ENCODE measurements at places on chromosomes 7 and 10.

DNA sequence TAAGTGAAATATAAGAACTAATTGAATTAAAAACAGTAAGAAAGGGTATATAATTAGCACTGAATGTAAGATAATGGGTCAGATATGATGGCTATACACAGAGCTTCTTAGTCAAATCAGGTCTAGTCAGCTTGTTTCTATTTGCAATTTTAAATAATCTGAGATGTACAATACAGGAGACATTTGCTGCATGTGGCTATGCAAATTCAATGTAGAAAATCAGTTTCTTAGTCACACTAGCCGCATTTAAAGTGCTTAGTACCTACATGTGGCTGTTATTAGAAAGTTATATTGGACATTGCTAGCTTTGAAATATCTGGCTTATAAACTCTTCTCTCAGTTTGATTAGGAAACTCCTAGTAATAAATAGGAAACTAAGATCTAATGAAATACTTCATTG lies 25.3 kb downstream of the CCDC7 start:
- no peak for DNase-seq

DNA sequence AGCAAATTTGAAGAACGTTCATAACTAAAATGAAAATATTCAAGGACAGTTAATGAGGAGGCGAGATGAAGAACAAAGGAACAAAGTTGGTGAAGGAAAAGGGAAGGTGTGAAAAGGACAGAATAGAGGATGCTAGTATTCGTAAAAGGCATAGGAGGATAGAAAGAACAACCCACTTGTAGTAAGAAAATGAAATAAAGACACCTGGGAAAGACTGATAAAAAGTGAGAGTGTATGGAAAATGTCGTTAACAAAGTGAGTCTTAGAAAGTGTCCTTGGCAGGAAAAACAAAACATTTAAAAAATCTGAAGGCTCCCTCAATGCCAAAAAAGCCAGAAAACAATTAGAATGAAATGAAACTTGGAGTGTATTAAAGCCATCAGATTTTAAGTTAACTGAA lies 29.6 kb upstream of the ZC3HAV1 start:
- no peak for DNase-seq

DNA sequence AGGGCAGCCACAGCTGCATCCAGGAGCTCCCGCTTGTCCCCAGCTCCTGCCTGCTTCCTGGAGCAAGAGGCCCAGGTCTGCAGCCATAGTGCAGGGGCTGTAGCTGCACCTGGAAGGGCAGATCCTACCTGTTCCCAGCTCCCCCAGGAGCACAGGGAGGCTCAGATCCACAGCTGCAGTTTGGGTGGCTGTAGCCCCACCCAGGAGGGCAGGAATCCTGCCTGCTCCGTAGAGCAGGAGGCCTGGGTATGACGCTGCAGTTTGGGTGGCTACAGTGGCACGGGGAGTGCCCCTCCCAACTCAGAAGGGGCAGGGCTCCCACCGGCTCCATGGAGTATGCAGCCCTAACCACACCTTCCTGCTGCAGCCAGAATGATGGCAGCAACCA lies 26.7 kb upstream of the CDCA7L start:
- no peak for DNase-seq

- DNase-seq = peak; percentile 76
Observed at GRCh38 chr7:134459981-134460380, 1.1 kb upstream of the AKR1B1 start.

- peak; percentile 23 for DNase-seq
Observed at GRCh38 chr7:107364787-107365186, 105.1 kb upstream of the GPR22 start.

DNA sequence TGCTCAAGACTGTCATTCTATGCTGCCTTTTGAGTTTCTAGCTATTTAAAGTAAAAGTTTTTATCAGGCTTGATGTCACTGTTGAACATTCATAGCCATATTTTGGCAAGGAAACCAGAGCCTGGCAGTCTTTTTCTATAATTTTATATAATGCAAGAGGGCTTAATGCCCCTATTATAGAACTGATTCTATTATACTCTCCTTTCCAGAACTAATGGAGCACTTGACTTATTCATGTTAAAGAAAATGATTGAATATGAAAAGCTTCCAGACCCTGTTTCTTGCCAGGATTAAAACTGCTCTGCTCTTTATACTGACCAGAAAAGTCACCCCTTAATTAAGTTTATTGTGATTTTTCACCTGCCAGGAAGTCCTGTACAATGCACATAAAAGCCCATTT lies 337.6 kb upstream of the CHRM2 start:
- no peak for DNase-seq

DNA sequence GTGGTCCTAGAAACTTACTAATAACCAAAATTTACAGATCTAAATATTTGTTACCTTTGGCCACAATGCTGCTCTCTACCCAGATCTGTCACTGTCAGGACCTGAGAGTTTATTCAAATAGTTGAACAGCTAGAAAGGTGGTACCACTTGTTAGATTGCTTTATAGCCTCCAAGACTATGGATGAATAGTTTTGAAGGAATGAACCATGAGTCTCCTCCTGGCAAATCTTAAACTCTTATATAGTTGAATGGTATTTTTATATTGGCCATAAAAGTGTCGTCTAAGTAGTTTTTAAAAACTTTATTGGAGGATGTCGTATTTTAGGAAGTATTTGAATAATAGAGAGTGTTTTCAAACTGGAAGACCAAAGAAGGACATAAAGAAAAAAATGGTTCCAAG lies 178.7 kb downstream of the AHR start:
- no peak for DNase-seq

DNA sequence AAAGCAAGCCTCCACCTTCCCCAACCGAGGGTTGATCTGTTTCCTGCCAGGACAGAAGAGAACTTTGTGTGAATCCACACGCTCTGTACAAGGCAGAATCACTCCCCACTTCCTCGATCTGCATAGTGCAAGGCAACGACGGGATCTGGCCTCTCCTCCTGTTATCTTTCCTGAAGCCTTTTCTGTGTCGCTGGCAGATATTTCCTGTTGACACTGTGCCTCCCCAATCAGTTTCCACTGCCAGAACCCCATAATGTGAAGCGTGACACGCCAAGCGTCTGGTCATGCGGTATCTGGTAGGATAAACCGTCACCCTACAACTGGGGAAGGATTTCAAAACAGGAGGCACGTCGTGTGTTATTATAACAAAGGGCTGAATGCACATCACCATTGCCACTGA lies 57.2 kb downstream of the FAM171A1 start:
- DNase-seq = peak; percentile 38

DNA sequence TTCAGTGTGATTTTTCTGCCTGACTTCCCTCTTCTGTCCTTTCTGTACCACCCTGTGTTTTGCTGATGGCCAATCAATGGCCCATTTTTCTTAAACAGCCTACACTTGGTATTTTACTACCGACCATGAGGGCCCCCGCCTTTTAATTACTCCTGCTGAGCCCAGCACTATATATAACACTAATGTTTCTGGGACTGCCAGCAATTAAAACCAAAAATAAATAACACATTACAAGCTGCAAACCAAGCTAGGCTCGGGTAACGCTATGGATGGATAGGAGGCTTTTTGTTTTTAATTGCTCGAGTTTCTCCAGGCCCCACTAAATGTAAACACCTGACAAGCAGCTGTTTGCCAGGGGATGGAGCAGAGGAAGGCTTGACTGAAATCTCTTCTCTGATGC lies 915.4 kb upstream of the AUTS2 start:
- DNase-seq = no peak

GRCh38 chr10:13567030-13567429 lies 19.7 kb upstream of the PRPF18 start:
- peak; percentile 25 for DNase-seq

GRCh38 chr10:62583876-62584615 lies 209.9 kb downstream of the ZNF365 start:
- DNase-seq = peak; percentile 98

DNA sequence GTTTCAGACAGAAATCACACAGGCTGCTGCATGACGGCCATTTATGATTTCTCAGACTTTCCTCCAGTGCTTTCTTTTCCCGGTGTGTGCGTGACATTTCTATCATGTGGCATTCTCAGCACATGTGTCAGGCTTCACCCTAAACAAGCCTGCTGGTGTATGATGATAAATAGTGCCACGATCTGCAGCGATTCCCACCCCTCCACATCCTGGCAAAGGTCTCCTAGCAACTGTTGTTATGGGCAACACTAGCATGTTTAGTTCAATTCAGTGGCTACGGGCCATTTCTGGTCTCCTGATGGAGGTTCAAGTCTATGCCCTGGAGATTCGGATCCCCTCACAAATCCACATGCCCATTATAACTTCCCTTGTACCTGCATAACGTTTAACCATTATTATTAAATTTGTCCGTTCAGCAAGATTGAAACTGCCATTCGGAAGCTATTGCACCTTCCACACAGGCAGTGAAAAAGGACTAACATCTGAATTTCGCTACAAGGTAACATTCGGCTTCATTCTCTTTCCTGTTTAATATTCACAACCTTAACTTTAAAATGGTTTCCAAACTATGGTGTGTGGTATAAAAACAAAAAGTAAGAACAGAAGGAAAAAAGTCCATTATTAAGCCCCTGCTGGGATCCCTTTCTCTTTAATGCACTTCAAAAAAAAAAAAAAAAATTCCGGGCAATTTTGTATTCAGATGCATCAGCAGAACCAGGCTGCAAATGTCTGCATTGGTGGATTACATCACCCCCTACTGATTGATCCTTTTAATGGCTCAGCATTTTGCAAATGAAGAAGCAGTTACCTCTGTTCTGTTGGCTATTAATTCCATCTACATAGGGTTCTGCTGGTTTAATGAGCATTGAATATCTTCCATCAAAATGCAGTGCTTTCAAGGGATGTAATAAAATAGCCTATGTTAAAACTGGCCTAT lies 90.2 kb downstream of the FRMD4A start:
- peak; percentile 8 for DNase-seq

DNA sequence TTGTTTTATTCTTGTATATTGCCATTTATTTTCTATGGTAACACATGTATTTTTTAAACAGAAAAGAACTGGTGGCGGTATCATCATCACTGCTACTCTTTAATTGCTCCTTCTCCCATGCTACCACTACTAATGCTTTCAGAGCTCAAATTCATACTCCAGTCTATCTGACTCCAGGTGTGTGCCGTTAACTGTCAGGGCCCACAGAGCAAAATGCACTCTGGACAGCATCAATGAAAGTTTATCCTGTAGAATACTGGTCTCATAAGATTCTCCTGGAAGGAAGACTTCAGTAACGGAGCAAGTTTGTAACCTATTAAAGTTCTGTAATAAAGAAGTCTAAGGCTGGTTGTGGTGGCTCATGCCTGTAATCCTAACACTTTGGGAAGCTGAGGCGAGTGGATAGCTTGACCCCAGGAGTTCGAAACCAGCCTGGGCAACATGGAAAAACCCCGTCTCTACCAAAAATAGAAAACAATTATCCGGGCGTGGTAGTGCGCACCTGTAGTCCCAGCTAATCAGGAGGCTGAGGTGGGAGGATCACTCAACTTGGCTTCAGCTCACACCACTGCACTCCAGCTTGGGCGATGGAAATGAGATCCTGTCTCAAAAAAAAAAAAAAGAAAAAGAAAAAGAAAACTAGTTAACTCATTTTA lies 18.4 kb downstream of the ZNRF2 start:
- no peak for DNase-seq

GRCh38 chr7:39541511-39541910 lies 24.7 kb upstream of the YAE1 start:
- no peak for DNase-seq

DNA sequence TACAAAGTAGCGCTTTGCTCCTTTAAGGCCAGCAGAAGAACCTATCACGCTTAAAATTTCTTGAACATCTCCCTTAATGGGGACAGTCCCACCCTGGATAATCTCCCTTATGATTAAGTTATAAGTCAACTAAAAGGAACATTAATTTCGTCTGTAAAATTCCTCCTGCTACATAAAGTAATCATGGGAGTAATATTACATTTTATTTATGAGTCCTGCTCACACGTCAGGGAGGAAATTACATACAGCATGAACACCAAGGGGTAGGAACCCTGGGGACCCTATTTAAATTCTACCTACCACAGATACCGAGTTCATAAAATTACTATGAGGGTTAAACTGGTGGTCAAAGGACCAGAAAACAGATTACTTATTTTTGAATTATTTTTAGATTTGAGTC lies 926.6 kb upstream of the MBL2 start:
- DNase-seq = no peak

GRCh38 chr10:131448883-131449282 lies 137.4 kb upstream of the TCERG1L start:
- DNase-seq = no peak

- no peak for DNase-seq
Observed at GRCh38 chr7:74430961-74431466, 22.7 kb upstream of the GTF2IRD1 start.

DNA sequence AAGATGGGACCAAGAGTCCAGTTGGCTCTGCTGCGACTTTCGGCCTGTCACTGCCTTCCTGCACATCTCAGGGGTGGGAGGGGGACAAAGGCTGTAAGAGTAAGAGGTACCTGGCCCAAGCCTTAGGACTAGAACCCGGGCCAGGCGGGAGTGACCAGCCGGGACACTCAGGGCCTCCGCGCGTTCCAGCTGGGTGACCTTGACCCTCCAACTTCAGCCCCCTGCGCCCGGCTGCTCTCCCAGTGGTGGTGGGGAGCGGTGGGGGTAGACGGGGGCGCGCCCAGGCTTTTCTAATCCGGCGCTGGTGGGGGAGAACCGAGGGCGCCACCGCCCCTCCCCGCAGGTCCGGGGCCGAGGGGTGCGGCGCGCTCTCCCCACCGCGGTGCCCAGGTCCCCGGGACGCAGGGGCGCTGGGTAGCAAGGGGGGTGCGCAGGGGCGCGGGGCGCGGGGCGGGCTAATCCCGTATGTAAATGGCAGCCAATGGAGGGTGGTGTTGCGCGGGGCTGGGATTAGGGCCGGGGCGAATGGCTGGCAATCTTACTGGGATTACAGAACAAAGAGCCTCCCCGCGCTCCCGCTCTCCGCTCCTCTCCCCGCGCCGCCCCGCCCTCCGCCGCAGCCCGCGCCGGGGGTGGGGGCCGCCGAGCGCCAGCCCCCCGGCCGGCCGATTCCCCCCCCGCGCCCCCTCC lies at the start of gene GTF2IRD1:
GTF2IRD1 (plus strand) TSS at position 585 of the 690 bp plus-strand sequence. CDS start 54,175 bp downstream, outside the sequence.
- DNase-seq = peak; percentile 86

GRCh38 chr10:86109421-86109820 lies 257.2 kb downstream of the GRID1 start:
- no peak for DNase-seq

- DNase-seq = no peak
Observed at GRCh38 chr10:13700473-13701144, 113.8 kb downstream of the PRPF18 start.

DNA sequence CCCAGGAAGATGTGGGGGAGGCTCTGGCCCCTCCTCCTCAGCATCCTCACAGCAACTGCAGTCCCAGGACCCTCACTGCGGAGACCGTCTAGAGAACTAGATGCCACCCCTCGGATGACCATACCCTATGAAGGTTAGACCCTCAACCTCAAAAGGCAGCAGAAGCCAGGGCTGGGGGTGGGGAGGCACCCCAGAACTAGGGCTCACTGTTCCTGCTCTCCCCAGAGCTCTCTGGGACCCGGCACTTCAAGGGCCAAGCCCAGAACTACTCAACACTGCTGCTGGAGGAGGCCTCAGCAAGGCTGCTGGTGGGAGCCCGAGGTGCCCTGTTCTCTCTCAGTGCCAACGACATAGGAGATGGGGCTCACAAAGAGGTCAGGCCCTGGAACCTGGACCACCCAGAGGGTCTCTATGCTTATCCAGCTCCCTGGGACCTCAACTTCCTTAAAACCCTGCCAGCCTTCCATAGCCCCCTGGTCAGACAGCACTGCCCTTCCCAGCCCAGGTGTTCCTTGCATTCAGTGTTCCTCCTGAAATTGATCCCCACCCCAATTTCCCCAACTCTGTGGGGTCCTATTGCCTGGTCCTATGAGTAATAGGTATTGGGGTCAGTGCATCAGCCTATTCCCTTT lies 3.7 kb downstream of the SEMA4G start:
- no peak for DNase-seq

GRCh38 chr7:131218727-131219128 lies 108.9 kb upstream of the MKLN1 start:
- DNase-seq = no peak

All from iris pigment epithelial cell (primary cell).